ENCODE measurements at places on chromosomes 1 and 21.

DNA sequence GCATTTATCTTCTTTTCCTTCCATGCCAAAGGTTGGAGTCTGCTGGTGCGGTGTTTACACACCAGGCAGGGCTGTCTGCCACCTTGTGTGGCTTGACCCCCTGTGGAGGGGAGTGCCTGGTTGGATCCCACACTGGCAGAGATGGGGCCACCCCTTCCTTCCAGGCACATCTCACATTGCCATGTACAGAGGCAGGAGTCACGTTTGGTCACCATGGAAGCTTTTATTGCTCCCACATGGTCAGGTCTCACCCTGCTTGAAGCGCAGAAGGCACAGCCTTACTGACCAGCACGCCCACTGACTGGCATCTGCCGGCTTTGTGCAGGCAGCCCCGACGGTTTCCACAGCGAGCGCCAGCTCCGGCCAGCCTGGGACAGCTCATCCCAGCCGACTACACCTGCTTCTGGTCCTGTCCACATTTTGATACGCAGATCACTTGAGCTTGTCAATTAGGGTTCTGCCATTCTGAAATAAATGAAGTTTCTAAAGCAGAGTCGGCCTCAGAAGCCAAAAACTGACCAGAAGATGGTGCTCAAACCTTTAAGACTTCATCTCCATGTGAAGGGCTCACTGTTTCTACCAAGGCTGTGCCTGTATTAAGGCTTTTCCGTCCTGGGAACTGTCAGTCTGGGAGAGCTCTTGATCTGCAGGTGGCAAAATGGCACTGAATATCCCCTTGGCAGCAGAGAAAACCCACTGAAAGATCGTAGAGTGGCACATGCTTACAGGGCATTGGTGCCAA lies 35.6 kb upstream of the EPHA8 start:
- DNase-seq = no peak

GRCh38 chr21:17673261-17674020 lies 60.7 kb upstream of the BTG3 start:
- no peak for DNase-seq

DNA sequence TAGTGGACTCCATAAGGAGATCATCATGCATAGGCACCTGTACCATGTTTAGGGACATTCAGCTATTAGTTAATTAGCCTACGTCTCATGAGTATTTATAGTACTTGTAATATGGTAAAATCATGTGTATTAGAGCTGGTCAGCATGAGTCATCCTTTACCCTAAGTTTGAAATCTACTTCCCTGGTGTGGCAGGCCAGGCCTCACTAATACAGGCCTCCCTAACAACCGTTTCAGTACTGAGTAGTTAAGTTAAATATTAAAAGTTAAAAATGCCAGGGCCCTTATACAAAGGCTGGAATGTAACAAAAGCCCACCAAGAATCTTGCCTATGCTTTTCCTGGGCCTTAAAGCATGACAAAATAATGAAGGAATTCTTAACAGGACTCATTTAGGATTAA lies 356.3 kb upstream of the DPYD start:
- no peak for DNase-seq

DNA sequence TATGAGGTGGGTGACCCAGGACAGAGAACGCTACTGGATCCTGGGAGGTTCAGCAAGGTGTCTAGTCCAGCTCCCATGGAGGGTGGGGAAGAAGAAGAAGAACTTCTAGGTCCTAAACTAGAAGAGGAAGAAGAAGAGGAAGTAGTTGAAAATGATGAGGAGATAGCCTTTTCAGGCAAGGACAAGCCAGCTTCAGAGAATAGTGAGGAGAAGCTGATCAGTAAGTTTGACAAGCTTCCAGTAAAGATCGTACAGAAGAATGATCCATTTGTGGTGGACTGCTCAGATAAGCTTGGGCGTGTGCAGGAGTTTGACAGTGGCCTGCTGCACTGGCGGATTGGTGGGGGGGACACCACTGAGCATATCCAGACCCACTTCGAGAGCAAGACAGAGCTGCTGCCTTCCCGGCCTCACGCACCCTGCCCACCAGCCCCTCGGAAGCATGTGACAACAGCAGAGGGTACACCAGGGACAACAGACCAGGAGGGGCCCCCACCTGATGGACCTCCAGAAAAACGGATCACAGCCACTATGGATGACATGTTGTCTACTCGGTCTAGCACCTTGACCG lies 8.6 kb upstream of the PIGV start:
- no peak for DNase-seq

- DNase-seq = no peak
Measured at GRCh38 chr1:27864264-27864895, 8.0 kb upstream of the THEMIS2 start.

DNA sequence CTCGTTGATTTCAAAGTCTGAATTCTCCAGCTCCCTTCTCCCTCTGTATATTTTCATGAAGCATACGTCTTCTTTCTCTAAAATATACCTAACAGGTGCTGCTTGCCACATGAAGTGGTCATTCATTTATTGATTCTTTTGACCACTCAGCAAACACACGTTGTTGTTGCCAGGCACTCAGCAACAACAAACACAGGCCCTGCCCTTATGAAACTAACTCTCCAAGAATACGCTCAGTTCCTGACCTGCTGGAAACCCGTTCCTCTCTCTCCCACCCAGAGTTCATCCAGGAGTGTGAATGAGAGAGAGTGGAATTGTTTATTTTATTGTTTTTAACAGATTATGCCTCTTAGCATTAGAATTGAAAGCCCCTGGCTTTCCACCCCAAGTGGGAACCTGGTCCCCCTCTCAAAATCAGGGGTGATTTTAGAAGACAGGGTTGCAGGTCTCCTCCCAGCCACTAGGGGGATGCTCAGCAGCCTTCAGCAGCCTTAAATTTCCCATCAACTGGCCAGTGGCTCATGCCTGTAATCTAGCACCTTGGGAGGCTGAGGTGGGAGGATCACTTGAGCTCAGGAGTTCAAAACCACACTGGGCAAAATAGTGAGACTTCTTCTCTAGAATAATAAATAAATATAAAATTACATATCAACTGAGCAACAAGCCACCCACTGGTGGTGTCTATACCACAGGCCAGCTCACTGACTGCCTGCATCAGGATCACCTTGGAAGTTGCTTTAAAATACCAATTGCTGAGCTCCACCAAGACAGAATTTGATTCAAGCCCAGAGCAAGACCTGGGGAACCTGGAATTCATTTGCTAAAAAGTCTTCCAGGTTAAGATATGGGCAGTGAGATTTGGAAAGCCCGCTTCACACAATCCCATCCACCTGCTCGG lies 181.0 kb upstream of the KLHDC7A start:
- DNase-seq = no peak

GRCh38 chr1:46517932-46518498 lies 28.4 kb downstream of the DMBX1 start:
- DNase-seq = no peak

DNA sequence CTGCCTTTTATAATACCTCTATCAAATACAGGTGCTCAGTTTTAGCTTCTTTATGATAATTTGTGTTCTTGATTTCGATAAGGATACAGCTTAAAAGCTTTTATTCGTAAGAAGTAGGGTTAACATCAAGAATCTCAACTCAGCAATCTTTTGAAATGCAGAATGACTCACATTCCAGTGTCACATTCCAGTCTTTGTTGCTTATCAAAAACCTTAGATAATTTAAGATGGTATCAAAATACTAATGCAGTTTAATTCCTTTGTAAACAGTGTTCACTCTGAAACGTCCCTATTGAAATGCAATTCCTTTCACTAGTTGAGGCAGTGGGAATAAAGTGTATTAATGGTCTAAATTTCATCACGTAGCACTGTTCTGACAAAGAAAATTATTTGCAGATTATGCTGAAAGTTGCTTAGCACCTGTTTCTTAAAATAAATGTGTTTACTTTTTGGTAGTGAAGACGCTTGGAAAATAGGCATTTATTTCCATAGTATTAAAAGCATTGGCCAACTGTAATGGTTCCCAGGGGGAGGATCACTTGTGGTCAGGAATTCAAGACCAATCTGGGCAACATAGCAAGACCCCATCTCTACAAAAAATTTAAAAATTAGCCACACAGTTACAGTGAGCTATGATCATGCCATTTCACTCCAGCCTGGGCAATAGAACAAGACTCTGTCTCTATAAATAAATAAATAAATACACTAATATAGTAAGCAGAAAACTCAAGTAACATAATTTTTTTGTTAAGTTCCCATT lies 10.1 kb upstream of the CNN3 start:
- no peak for DNase-seq

DNA sequence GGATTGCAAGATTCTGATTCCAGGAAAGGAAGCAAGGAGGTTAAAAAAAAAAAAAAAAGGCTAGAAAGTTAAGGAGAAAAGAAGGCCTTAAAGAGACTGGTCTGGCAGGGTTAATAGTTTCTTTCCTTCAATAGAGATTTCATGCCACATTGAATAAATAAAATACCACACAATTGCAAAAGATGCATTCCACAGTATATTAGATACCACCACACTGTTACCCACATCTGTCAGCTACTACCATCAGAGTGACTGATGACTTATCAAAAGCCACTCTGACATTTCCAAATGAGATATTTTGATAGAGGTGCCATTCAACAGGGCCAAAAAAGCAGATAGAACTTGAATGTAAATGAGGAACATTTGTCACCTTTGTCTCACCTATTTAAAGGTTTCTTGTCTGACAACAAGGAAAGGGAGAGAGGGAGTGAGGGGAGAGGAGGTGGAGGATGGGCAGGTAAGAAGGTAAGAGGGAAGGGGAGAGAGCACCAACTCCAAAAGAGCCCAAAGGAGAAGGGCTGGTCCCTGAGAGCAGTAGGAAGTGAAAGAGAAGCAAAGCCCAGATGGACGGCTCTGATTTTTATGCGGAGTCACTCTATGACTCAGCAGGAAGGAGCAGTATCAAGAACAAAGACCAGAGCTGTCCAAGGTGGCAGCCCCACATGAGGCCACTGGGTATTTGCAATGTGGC lies 38.3 kb downstream of the LRRN2 start:
- no peak for DNase-seq

DNA sequence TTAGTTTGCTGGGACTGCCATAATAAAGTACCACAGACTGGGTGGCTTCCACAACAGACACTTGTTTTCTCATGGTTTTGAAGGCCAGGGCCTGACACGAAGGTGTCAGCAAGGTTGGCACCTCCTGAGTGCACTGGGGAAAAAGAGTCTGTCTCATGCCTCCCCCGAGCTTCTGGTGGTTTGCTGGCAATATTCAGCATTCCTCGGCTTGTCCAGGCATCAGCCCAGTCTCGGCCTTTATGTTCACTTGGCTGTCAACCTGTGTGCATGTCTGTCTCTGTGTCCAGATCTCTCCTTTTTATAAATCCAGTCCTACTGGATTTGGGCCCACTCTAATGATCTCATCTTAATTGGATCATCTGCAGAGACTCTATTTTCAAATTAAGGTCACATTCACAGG lies 72.6 kb downstream of the DOP1B start:
- no peak for DNase-seq

All from ecto neural progenitor cell (in vitro differentiated cells).